Left ventricle myocardium inferior (tissue), 1 donor: ENCODE measurements at places on chromosomes 6 and 20.

GRCh38 chr20:33079259-33079658 is at the start of gene BPIFB4:
BPIFB4 (plus strand) TSS chr20:33079643; CDS start chr20:33081527, 1,884 bp downstream.
- DNase-seq = no peak

DNA sequence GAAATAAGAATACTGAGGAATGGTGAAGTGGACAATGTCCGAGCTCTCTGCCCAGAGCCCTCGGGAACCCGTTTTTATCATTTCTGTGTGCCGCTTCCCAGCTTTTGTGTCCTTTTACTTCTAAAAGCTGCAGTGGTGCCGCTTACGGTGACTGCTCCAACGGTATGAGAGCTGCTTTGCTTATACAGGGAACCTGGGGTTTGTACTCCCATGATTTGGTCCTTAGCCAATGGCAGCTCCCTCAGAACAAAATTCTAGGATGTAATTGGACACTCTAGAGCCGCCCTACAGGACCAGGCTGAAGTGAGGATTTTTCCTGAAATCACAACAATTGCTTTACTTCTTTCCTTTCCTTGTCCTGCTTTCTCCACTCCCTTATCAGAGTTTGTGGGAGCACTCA is 24.2 kb upstream of the PCSK2 start:
- no peak for DNase-seq

DNA sequence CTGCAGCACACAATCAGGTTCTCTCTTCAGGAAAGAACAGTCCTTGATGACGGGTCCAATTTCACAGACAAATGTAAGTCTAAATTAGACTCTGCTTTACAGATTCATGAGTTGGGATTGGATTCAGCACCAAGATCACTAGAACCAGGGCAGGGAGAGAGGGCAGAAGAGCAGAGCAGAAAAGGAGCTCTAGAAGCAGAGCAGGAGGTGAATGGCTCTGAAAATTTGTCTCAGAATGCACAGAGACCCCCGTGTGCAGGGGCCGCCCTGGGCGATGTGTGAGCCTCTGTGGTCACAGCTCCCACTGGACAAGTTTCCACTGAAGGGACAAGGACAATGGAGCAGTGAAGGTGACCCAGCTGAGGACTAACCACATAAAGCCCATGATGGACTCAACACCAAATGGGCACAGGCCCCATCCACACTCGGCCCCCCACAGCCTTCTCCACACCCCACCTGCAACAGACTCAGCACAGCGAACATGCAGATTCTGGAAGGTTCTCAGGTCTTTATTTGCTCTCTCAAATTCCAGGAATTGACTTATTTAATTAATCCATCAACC is 3.5 kb downstream of the HLA-B start:
- no peak for DNase-seq

DNA sequence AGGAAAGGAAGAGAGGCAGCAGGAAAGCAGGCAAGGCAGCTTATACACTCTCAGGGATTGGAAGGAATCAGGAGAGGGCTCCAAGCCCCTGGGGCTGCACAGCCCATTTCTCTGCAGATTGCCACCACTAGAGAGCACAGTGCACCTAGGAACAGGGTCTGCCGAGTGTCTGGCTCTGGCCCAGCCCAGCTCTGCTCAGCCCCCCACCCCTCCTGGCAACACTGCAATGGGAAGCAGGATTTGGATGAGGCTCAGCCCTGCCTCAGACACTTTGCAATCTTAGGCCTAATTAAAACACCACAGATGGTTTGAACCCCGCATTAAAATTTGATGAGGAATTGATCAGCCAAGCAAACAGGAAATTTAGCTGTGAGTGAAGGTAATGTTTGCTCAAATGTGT is 252.7 kb downstream of the DHX35 start:
- no peak for DNase-seq

- no peak for DNase-seq
Measured at GRCh38 chr6:98724537-98724936, 109.8 kb upstream of the POU3F2 start.

GRCh38 chr20:11255860-11256259 is 582.1 kb upstream of the JAG1 start:
- no peak for DNase-seq
